Activated CD8-positive, alpha-beta memory T cell treated with anti-CD3 and anti-CD28 coated beads for 1 hour (primary cell): ENCODE measurements at places on chromosomes 3 and 15.
A peak's percentile ranks its signal among the peaks of the same experiment; 100 is the strongest.

- no peak for DNase-seq
Measured at GRCh38 chr15:100042558-100042957, 299.2 kb downstream of the ADAMTS17 start.

GRCh38 chr3:170508839-170509238, 77.0 kb downstream of the SLC7A14 start:
- no peak for DNase-seq

DNA sequence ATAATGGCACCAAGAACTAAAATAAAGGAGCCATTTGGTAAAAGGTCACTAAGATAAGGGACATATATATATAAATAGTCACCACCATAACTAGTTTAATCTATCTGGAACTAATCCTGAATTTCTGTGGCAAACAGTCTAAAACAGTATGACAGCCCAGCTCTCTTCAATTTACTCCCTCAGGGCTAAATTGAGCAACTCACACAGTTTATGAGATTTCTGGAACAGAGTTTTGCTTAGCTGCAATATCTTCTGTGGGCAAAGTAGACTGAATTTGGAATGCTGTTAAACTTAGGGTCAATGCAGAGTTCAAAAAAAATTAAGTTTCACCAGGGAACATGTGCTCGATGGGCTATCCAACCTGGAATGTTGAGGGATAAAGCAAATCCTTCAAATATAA, 70.1 kb upstream of the VEPH1 start:
- no peak for DNase-seq

DNA sequence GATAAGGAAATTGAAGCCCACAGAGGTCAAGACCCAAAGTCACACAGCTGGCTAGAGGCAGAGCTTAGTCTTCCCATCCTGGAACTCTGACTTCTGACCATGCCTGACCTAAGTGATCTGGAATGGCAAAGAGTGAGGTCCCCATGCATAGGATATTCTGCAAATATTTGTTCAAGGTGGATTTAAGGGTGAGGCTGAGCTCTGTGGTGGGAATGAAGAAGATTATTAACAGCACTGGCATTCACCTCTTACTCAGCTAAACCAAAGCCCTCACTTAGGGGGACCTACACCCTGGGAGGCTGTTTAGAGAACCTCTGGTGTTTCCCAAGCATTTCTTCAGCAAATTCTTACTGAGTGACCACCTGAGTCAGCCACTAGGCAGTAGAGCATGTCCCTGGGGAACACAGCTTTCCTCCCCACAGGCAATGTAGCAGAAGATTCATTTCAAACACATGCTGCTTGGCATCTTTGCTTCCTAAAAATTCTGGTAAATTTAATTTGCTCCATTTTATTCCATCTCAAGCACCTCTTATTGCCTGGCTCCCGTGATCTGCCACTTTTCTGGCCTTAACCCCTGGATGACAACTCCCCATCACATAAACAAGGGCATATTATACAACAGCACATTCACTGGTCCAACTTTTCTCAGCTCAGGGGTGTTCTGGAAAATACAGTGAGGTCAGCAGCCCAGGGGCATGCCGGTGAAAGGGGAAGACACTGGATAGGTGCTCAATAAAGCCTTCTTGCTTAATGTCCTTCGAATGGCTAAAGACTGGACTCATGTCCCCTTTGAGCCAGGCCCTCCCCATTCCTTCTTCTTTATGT, 176.0 kb downstream of the ABHD5 start:
- DNase-seq = no peak

- DNase-seq = no peak
Measured at GRCh38 chr15:71505962-71506361, 304.4 kb upstream of the NR2E3 start.

DNA sequence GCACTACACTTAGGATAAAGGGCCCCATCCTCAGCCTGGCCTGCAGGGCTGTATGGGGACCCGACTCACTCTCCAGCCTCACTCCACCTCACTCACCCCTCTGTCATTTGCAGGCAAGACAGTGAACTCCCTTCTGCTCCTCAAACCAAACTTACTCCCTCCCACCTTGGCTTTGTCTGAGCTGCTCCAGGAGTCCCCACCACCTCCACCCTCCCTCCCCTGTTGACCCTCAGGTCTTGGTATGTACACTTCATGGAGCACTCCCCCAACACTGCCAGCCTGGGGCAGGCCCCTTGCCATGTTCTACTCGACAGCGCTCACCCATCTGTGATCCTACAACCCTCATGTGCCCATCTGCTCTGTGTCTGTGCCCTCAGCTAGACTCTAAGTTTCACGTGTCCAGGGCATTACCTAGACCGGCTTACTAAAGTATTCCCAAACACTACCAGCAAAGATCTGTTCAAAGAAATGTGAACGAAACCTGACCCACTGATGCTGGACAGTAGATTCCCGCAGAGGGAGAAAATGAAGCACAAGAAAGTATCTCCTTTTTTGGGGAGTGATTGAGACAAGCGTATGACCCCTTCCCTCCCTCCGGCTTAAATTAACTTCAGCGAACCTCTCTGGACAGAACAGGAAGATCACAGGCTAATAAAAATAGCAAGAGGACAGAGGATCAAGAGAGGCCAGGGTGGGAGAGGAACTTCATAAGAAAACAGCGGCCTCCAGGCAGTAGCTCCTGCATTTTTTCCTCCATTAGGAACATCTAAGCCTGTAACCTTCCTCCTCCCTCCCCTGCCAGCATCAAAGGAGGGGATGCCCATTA, 113.2 kb downstream of the RFTN1 start:
- no peak for DNase-seq

- DNase-seq = no peak
Measured at GRCh38 chr15:23416349-23417276, 30.4 kb downstream of the GOLGA6L2 start.

GRCh38 chr3:46705022-46705530, 3.9 kb downstream of the TMIE start:
- DNase-seq = peak; percentile 52

DNA sequence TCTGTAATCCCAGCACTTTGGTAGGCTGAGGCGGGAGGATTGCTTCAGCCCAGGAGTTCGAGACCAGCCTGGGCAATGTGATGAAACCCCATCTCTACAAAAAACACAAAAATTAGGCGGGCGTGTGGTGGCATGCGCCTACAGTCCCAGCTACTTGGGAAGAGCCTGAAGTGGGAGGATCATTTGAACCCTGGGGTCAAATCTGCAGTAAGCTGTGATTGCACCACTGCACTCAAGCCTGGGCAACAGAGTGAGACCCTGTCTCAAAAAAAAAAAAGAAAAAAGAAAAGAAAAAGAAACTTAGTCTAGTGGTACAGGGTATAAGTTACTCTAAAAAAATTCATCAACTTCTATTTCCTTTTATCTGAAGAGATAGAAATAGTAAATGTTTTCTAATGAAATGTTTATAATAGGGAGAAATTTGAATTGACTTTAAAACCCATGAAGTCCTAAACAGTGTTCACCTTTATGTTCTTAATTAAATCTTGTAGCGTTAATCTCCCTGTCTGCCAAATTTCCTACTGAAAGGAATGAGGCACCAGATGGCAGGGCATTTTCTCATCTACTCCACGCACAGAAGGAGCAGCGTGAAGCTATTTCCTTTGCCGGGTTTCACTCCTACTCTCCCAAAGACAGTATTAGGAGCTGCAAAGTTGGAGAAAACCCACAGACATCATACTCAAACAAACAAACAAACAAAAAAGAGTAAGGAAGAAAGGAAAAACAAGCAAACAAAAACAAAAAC, 1.9 kb downstream of the PCLAF start:
- no peak for DNase-seq

- no peak for DNase-seq
Measured at GRCh38 chr3:12875857-12876836, 34.8 kb upstream of the RPL32 start.

DNA sequence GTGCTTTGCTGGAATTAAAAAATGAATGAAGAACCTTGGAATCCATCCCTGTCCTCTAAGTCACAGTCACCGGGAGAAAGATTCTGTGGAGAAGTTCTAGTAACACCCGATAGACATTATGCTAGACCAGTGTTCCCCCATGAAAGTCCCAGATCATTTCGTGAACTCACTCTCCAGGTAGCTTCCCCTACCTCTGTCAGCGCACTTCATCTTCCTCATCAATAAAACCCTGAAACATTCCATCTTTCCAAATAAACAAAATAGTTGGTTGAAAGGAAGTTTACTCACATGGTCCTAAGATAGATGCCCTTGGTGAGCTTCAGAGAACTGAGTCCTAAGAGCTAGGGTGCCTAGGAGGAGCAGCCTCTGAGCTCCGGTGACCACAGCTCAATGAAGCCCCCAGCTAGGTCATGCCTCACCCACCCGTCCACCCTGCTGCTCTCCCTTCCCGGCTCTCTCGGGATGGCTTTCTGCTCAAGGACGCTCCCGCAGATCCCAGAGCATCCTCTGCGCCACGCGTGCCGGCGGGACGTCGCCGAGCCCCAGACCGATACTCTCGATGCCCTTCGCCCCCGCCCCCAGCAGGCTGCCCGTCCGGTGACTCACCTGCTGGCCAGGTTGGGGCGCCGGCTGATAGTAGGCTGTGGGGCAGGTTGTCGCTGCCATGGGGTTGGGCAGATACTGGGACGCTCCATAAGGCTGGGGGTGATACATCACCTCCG, 776 bp downstream of the VGLL3 start:
- no peak for DNase-seq

- no peak for DNase-seq
Measured at GRCh38 chr3:136350132-136350531, 100.0 kb downstream of the PCCB start.

DNA sequence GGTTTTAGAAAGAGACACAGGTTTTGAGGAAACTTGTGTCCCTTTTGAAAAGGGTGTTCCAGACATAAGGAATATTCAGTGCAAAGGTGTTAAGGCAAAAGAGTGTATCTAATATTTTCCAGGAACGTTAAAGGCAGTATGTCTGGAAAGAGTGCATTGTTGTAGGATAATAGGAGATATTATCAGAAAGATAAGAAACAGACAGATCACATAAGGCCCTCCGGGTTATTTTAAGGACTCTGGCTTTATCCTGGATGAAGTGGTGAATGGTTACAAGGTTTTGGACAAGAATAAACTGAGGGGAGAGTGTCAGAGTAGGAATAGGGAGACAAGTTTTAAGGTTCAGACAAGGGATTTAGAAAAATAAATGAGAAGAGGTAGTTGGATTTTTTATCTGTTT, 493.7 kb upstream of the GRM7 start:
- DNase-seq = no peak

DNA sequence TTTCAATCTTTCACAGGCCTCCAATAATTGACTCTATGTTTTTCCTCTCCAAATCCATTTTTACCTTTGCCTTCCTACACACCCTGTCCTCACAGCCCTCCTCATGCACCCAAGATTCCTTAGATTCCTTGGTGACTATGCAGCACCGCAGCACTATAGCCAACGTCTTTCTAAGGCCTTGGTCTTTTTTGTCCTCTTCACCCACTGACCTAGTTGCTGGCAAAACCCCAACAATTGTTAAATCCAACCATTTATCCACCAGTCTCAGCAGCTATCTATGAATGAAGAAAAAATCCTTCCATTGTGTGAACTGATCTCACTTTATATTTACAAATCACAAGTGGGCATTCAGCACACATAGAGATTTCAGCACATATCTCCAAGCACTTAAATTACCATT, 203.9 kb downstream of the VGLL3 start:
- no peak for DNase-seq
